Muscle of leg (tissue), 16 donors: ENCODE measurements at places on chromosomes 12 and 14. TPM values are rescaled to one million over a fixed set of nuclear protein-coding genes. Genes with fewer than 3 reads are reported as not detected.

DENND5B gene
- 21.0 TPM for total RNA-seq

OVCH1 gene
- 0.35 TPM for total RNA-seq

FOXA1 gene
- 0.09 TPM for total RNA-seq

EFCAB11 gene
- total RNA-seq, result 8.6 TPM

NFATC4 gene
- 54.5 TPM for total RNA-seq

HNRNPA1 gene
- total RNA-seq, result 442 TPM

TTC7B gene
- total RNA-seq, result 17.6 TPM

PIANP gene
- total RNA-seq, result 0.49 TPM

NKX2-1 gene
- not detected for total RNA-seq

APOF gene
- not detected for total RNA-seq

LGALS3 gene
- total RNA-seq, result 32.0 TPM

WSCD2 gene
- 3.7 TPM for total RNA-seq

KIF5A gene
- total RNA-seq, result 0.04 TPM

TMEM132C gene
- 0.89 TPM for total RNA-seq

TAS2R20 gene
- 2.5 TPM for total RNA-seq

GLIPR1L1 gene
- not detected for total RNA-seq

LTBP2 gene
- 10.5 TPM for total RNA-seq

GAS2L3 gene
- 17.5 TPM for total RNA-seq

FAIM2 gene
- total RNA-seq, result 3.6 TPM

MEG3 gene
- total RNA-seq, result 2,358 TPM

AKAP6 gene
- 87.1 TPM for total RNA-seq

STYK1 gene
- not detected for total RNA-seq

ISCU gene
- total RNA-seq, result 106 TPM

CLEC14A gene
- 21.3 TPM for total RNA-seq

FRS2 gene
- 28.8 TPM for total RNA-seq

BCAT1 gene
- total RNA-seq, result 58.1 TPM

MYF5 gene
- 31.1 TPM for total RNA-seq

JDP2 gene
- total RNA-seq, result 45.0 TPM
